ENCODE measurements at places on chromosomes 4 and X.

GRCh38 chr4:8340781-8341241 is 71.3 kb downstream of the HTRA3 start:
- DNase-seq, result no peak

DNA sequence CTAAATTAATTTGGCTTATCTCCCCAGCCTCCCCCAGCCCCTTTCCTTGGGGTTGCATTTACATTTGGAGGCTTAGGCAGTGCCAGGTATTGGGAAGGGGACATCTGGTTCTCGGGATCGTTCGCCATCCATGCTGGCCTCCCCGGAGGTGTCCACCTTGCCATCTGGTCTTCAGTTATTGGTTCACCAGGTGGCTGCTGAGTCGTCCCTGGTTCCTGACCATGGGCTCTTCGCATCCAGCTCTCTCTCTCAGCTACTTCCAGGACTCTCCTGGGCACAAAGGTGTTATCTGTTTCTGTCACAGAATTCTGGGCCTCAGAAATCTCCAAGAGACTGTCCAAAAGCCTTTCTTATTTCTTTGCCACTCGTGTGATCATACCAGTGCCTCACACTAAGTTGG is 75.4 kb upstream of the SCOC start:
- DNase-seq, result no peak

DNA sequence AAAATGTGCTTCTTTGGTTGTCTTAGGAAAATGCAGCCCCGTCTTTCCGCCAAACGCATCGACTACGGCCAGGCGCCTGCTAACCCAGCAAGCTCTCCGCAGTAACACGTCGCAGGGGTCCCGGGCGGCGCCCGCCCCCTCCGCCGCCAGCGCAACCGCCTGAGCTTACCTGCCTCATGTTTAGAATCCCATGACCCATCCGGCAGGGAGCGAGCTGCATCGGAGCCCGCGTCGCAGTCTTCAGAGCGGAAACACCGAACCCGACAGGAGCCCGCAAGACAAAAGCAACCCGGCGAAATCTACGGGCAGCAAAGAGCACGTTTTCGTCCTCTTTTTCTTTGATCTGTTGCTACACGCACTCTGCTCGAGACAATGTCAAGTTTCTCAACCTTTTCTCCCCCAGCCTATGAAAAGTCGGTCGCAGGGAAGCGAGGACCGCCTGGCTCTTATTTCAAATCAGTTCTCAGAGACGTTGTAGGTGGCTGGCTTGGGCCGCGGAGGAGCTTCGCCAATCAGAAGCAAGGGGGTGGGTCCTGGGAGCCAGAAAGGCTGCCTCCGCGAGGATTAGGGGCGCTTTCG is at the start of gene MID1:
MID1 (minus strand) TSS at position 465 of the 579 bp plus-strand sequence. CDS start 53,038 bp downstream, outside the sequence.
- no peak for DNase-seq

GRCh38 chrX:107146670-107147069 is 28.0 kb upstream of the RBM41 start:
- no peak for DNase-seq
